M059J (cell line): ENCODE measurements at places on chromosomes 4 and X.

DNA sequence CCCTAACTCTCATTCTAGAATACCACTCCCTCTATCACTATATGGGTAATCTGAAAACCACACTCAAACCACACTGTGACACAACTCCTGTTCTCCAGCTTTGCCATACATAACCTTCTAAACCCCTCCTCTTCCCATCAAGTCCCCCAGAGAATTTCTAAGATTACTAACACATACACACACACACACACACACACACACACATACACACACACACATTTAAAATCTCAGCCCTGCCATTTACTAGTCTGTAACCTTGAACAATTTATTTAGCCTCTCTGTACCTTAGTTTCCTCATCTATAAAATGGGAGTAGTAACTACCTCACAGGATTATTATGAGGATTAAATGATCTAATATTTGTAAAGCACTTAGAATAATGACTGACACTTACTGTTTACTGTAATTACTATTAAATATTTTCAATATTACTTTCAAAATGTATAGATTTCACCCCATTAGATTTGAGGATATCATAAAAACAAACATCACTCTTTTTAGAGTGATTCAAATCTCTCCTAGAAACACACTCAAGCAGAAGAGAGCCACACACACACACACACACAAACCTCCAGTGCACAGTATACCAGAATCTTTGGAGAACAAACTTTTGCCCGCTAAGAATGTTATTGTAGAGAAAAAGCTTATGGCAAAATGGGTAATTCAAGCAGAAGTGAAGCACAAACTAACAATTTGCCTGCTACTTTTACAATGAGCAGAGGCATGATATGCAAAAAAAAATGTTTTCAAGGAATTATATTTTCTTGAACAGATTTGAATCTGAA, 3.8 kb downstream of the ANKRD50 start:
- DNase-seq: no peak

- DNase-seq: peak; percentile 43
Observed at GRCh38 chrX:19964017-19964710, 26.7 kb downstream of the BCLAF3 start.

- DNase-seq: no peak
Observed at GRCh38 chr4:153725136-153725830, 34.5 kb downstream of the RNF175 start.

DNA sequence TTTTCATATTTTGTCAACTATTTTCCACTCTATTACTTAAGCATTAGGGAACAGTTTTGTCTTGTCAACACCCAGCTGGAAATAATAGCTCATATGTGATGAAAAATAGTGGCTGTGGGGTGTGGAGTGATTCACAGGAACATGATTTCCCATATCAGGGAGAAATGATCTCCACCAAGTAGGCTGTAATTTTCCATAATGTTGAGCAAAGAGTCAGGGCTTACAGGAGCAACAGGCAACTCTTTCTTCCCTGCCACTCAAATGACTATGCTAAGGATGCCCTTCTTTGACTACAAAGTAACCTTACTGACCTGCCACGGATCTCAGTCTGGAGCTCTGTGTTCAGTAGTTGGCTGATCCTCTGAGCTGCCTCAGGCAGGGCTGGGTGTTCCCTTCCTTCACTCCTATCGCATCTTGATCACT, 90.0 kb upstream of the GATB start:
- peak; percentile 43 for DNase-seq

DNA sequence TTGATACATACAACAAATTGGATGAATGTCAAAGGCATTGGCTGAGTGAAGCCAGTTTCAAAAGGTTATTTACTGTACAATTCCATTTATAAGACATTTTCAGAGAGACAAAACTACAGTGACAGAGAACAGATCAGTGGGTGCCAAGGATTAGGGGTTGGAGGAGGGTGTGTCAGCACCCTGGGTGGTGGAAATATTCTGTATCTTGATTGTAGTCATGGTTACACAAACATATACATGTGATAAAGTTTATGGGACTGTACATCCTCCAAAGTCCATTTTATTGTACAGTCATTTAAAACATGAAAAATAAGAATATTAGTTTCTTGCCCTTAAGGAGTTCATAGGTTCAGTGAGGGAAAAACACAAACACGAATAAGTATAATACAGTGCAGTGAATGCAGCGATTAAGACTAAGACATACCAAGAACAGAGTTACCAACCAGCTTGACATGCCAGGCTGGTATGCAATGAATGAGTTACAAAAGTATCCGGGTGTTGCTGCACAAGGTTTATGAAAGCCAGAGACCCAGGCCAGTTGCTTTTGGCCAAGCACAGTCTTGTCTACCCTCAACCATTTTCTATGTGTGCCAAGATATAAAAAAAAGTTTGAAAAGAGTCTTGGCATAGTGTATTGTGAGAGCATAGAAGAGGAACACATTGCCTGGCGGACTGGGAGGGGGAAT, 123.6 kb downstream of the MSL3 start:
- DNase-seq: peak; percentile 32

GRCh38 chr4:31787701-31788100, 1067.5 kb downstream of the PCDH7 start:
- DNase-seq: no peak

GRCh38 chr4:11505221-11505971, 76.7 kb upstream of the HS3ST1 start:
- peak; percentile 87 for DNase-seq
